Activated CD4-positive, alpha-beta T cell treated with anti-CD3 and anti-CD28 coated beads, Interleukin-2, amount 10 ng/mL, durations not matched to agents 7 days and 5 days (primary cell): ENCODE measurements at places on chromosomes 11 and 22. TPM values are rescaled to one million over a fixed set of nuclear protein-coding genes. Genes with fewer than 3 reads are reported as not detected.

GRCh38 chr11:115924744-115925567 lies 420.7 kb upstream of the CADM1 start:
- no peak for DNase-seq

Gene GPHA2
- not detected for total RNA-seq

- no peak for DNase-seq
Measured at GRCh38 chr11:125140233-125140632, 24.3 kb upstream of the PKNOX2 start.

- peak; percentile 8 for DNase-seq
Measured at GRCh38 chr22:40121461-40121860, 56.3 kb upstream of the TNRC6B start.

GRCh38 chr22:37079158-37079557 lies 27.6 kb downstream of the KCTD17 start:
- no peak for DNase-seq

Gene DKK3
- total RNA-seq, result not detected

Gene JAML
- 117 TPM for total RNA-seq

- DNase-seq, result peak; percentile 46
Measured at GRCh38 chr22:32206774-32207758, 2.2 kb upstream of the RFPL2 start.

Gene RIBC2
- 7.0 TPM for total RNA-seq

Gene GUCY1A2
- not detected for total RNA-seq

- no peak for DNase-seq
Measured at GRCh38 chr22:37521236-37521739, 2.1 kb upstream of the CARD10 start.

- no peak for DNase-seq
Measured at GRCh38 chr11:113876074-113876797, 864 bp upstream of the USP28 start.

Gene ANO5
- total RNA-seq, result 0.12 TPM

DNA sequence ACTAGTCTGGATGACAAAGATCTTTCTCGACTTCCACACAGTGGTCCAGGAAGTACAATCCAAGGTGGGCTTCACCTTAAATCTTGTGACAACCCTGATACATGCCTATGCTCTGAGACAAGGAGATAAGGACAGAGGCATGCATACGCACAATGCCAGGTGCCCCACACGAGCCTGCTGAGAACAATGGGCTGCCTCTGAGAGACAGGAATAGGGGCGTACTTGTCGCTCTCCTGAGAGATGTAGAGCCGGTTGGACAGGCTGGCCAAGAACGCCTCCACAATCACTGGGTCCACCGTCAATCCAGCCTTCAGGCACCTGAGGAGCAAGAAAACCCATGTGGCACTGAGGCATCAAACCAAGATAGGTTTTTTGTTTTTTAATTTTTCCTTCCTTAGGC lies 25.5 kb downstream of the SERPIND1 start:
- DNase-seq, result no peak

Gene SAAL1
- total RNA-seq, result 26.6 TPM

Gene SLC22A9
- not detected for total RNA-seq

Gene RAG2
- total RNA-seq, result not detected

- no peak for DNase-seq
Measured at GRCh38 chr11:32562839-32563599, 20.6 kb upstream of the EIF3M start.

Gene GTSE1
- total RNA-seq, result 103 TPM

Gene RBMXL2
- total RNA-seq, result not detected

Gene KCNE3
- total RNA-seq, result not detected

- no peak for DNase-seq
Measured at GRCh38 chr22:39431821-39432251, 25.0 kb upstream of the MGAT3 start.

Gene MYO18B
- total RNA-seq, result 2.0 TPM

- DNase-seq, result no peak
Measured at GRCh38 chr22:42397332-42398249, 34.6 kb downstream of the NFAM1 start.

DNA sequence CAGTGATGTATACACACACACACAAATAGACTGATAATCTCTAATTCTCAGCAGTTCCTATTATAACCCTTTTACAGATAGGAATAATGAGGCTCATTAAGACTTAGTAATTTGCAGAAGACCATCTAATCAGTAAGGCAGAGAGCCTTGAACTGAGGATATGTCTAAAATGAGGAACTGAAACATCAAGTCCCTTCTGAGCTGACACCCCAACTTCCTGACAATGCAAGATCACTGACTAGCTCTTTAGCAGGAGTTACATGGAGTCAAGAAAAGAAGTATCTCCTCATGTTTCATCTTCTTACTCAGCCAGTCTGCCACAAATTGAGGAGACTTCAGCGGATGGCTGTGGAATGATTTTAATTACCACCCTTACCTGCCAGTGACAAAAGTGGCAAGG lies 193.0 kb downstream of the MSANTD4 start:
- no peak for DNase-seq

DNA sequence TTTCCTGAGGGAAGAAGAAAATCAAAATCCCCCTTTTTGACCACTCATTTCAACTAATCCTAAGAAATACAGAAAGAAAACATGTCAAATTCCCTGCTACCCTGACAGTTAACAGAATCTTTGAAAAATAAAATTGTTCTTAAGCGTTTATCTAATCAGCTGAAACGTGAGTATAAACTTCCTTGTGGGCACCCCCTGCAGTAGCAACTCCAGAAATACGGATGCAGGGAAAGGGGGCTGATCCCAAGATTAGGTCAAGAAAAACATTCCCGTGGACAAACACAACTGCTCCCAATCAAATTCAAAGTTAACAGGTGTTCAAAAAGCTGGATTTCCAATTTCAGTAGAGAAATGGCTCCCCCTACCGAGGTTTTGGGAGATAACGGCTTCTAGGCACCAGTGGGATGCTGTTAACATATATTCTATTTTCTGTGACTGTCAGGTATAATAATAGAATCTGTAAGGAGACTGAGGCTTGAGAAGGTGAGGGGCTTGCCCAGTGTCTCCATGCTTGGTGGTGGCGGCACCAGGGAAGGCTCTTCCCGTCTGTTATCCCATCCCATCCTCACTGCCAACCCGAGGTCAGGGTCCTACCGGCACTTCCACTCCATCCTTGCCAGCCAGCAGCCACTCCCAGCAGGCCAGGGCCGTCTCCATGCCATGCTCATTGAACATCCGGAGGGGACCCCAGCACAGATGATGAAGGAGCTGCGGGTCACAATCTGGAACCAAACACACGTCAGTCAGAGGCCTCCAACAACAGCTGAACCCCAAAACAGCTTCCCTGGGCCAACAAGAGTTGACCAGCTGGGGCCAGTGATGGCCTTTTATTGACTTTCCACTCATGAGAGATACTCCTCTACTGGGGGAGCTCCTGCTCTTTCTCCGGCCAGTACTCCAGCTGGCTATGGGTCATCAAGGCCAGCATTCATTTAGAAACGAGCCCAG lies 32.0 kb upstream of the SERPIND1 start:
- DNase-seq, result peak; percentile 62

GRCh38 chr11:41431784-41432183 lies 27.7 kb downstream of the LRRC4C start:
- no peak for DNase-seq

Gene HEPN1
- total RNA-seq, result not detected

GRCh38 chr11:34789196-34789834 lies 126.9 kb downstream of the APIP start:
- no peak for DNase-seq

DNA sequence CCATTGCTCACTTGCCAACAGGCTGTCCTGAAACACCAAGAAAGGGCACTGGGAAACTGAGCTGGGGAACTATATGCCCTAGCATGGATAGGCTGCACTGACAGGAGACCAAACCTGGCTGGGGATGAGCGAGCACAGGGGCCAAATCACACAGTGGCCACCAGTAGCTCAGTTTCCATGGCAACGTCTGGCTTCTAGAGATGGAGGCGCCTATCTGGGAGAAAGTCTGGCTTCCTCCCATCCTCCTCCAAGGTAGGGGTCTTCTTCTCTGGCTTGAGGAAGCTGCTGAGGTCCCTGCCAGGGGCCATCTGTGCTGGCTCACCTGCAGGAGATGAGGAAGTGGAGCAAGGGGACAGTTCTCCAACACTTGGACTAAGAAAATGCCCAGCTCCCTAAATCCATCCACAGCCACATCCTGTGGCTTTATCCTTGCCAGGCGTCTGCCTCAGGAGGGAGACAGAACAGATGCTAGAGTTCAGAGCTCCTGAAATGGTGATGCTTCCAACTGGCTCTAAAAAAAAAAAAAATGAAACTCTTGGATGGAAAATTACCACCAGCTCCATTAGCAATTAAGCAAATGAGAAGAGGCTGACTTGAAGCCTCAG lies 48.3 kb downstream of the SYT13 start:
- DNase-seq, result no peak

Gene LRRC10B
- not detected for total RNA-seq

Gene CASP5
- total RNA-seq, result not detected

DNA sequence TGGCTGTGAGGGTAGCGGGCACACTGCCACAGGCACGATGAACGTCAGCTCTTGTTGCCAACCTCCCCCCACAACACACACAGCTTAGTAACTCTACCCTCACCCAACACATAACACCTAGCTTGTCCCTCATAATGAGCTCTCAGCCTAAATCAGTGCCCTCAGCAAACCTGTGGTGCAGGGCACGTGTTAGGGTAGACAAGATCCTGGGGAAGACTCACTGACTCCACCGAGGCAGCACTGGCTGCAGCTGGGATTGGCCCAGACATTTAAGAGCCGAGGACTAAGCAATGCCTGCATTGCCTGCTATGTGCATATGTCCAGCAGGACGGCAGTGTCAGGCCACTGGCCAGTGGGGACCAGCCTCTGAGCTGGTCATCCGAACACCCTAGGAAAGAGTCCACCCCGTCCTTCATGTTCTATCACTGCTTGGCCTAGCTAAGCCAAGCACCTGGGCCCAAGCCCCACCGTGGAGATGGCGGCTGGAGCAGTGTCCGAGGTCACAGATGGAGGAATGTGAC lies 32.9 kb upstream of the TRIM29 start:
- DNase-seq, result no peak

Gene FAM227A
- total RNA-seq, result not detected

DNA sequence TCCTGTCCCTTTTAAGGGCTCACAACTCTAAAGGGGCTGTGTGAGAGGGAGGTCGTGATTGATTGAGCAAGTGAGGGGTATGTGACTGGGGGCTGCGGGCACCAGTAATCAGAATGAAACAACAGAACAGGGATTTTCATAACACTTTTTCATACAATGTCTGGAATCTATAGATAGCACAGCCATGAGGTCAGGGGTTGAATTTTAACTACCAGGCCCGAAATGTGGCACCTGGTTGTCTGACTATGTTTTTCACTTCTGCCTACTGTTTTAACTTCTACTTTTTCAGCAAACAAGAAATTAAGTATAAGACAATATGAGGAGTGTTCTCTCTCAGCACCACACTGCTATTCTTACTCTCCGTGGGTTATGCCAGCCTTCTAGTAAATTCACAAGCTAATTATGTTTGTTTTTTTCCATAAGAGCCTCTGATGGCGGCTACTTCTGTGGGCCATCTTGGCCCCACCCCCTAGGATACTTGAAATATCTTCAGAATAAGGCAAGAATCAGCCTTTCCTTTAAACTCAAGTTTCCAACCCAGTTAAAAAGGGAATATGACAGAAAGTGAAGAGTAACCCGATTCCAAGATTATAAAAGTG lies 552.8 kb upstream of the CHORDC1 start:
- no peak for DNase-seq

Gene NEU3
- 12.5 TPM for total RNA-seq

GRCh38 chr11:86978756-86979608 lies 23.8 kb upstream of the FZD4 start:
- peak; percentile 35 for DNase-seq

Gene GAB4
- total RNA-seq, result not detected

Gene TMEM45B
- total RNA-seq, result 0.94 TPM

Gene DCPS
- 33.1 TPM for total RNA-seq

GRCh38 chr11:21007297-21007696 lies 337.9 kb downstream of the NELL1 start:
- no peak for DNase-seq

DNA sequence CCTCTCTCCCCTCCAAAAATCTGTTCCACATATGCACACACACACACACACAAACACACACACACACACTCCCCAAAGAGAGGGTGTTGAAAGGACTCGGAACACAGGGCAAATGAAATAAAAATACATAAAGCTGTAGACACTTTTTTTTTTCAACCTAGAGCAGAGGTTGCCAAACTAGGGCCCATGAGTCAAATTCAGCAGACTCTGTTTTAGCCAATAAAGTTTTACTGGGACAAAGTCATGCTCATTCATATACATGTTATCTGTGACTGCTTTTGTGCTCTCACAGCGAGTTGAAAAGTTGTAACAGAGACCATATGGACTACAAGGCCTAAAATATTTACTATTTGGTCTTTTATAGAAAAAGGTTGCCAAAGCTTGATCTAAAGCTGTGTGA lies 8.9 kb downstream of the IMMP1L start:
- DNase-seq, result no peak

Gene CHEK1
- total RNA-seq, result 81.4 TPM

DNA sequence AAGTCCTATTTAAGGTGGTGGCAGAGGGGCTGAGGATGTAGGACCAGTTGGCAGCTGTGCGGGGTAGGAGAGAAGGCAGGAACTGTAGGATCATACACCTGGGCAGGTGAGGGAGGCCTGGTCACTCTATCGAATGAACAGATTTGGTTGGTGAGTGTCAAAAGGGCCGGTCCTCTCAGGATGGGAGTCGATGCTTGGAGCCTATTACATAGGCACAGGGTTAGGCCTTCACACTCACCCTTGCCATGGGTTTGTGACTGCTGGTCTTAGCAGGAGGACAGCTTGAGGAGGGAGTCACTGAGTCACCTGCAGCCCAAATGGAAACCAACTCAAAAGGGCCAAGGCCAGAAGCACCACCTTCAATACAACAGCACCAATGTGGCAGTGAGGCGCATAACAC lies 80.2 kb upstream of the NARS2 start:
- DNase-seq, result no peak

DNA sequence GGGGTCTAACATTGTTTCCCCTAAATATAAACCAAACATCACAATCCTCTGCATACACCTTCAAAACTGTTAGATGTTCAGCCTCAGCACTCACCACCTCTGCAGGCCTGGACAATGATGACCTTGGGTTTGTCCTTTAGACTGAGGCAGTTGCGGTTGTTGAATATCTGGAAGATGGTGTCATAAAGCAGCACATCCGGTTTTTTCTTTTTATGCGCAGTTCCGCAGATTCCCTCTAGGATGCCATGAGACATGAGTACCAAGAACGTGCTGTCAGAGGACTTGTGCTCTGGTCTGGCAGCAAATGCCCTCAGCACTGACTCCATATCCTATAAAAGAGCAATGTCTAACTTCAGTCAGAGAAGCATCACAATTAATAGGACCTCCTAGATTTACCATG lies 22.8 kb downstream of the CASP5 start:
- DNase-seq, result no peak

GRCh38 chr11:3830730-3831129 lies 10.0 kb downstream of the RHOG start:
- no peak for DNase-seq

GRCh38 chr11:12319988-12320387 lies 57.4 kb upstream of the PARVA start:
- DNase-seq, result no peak

Gene KRTAP5-7
- total RNA-seq, result 0.29 TPM

DNA sequence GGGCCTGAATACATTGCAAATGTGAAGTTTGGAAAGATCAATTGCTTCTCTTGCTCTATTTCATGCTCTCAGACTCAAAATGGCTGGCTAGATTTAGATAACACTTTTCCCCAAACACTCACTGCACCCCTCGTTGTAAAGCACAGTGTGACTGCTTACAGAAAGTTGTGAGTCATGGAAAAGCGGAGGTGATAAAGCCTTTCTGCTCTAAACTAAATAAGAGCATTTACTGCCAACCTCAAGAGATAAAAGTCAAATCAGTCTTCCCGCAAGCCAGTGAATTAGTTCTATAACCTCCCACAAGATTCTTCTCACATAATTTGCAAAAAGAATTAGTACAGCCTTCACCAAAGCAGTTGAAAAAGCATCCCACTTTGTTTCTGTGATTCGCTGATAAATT lies 168.7 kb downstream of the WT1 start:
- DNase-seq, result no peak
